Naive thymus-derived CD8-positive, alpha-beta T cell (primary cell): ENCODE measurements at places on chromosomes 3 and 15.
A peak's percentile ranks its signal among the peaks of the same experiment; 100 is the strongest.

- H3K36me3 ChIP-seq = peaks cover 37% of the 10 kb centered on the region
- H3K4me3 ChIP-seq = no peak overlapping the region
- peaks cover 7% of the 10 kb centered on the region for H3K4me1 ChIP-seq
- H3K27ac ChIP-seq = no peak overlapping the region
- DNase-seq = no peak
Measured at GRCh38 chr15:52326756-52327155, 31.2 kb upstream of the MYO5C start.

DNA sequence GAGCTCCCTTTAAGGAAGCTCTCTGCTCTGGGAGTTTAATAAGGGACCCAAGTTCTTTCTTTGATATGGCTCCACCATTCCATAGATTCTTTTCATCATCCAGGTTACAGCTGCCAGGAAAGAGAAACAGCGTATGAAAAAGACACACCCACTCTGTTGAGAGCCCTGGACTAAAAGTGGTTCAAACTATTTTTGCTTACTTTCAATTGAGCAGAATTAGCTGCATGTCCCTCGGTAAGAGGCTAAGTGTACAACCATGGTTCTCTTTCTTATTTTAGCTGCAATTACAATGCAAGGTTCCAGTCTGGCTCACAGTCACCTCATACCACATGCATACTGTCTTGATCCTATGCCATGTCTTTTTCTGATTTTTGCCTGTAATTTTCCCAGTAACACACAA lies 1288.3 kb downstream of the NSUN3 start:
- no peaks in the 10 kb centered on the region for H3K4me1 ChIP-seq
- no peaks in the 10 kb centered on the region for H3K36me3 ChIP-seq
- no peak overlapping the region for H3K4me3 ChIP-seq

- no peaks in the 10 kb centered on the region for H3K4me1 ChIP-seq
- peaks cover 62% of the 10 kb centered on the region for H3K27me3 ChIP-seq
- H3K27ac ChIP-seq = no peak overlapping the region
- no peak for DNase-seq
- H3K4me3 ChIP-seq = no peak overlapping the region
Measured at GRCh38 chr3:37457378-37458065, 283.1 kb upstream of the LRRFIP2 start.

GRCh38 chr3:101069901-101070798 lies 76.9 kb upstream of the ABI3BP start:
- no peak overlapping the region for H3K4me3 ChIP-seq
- no peak overlapping the region for H3K27ac ChIP-seq
- peaks cover 40% of the 10 kb centered on the region for H3K27me3 ChIP-seq
- DNase-seq = peak; percentile 22

GRCh38 chr15:47586653-47587224 lies 130.6 kb upstream of the SEMA6D start:
- no peak overlapping the region for H3K27ac ChIP-seq
- peaks cover 4% of the 10 kb centered on the region for H3K27me3 ChIP-seq
- no peak overlapping the region for H3K4me3 ChIP-seq
- H3K36me3 ChIP-seq = no peaks in the 10 kb centered on the region
- H3K4me1 ChIP-seq = no peaks in the 10 kb centered on the region
- DNase-seq = no peak

GRCh38 chr3:178480274-178480673 lies 56.0 kb upstream of the KCNMB2 start:
- H3K4me3 ChIP-seq = no peak overlapping the region
- peaks cover 8% of the 10 kb centered on the region for H3K27me3 ChIP-seq
- no peak for DNase-seq
- H3K36me3 ChIP-seq = no peaks in the 10 kb centered on the region

GRCh38 chr3:123070510-123070909 lies 3.7 kb downstream of the PDIA5 start:
- no peak overlapping the region for H3K4me3 ChIP-seq
- H3K27me3 ChIP-seq = no peaks in the 10 kb centered on the region
- no peak for DNase-seq
- no peaks in the 10 kb centered on the region for H3K36me3 ChIP-seq

- no peak for DNase-seq
- H3K27me3 ChIP-seq = no peaks in the 10 kb centered on the region
- no peak overlapping the region for H3K4me3 ChIP-seq
- H3K4me1 ChIP-seq = no peaks in the 10 kb centered on the region
- no peak overlapping the region for H3K27ac ChIP-seq
- no peaks in the 10 kb centered on the region for H3K36me3 ChIP-seq
Measured at GRCh38 chr3:26202169-26202568, 412.3 kb downstream of the OXSM start.

- no peak overlapping the region for H3K27ac ChIP-seq
- no peak for DNase-seq
- H3K4me1 ChIP-seq = no peaks in the 10 kb centered on the region
- no peaks in the 10 kb centered on the region for H3K36me3 ChIP-seq
- H3K27me3 ChIP-seq = no peaks in the 10 kb centered on the region
Measured at GRCh38 chr3:109648027-109648426, 310.7 kb upstream of the DPPA4 start.

GRCh38 chr3:59408047-59408624 lies 358.3 kb upstream of the CFAP20DC start:
- H3K4me1 ChIP-seq = peaks cover 22% of the 10 kb centered on the region
- no peak for DNase-seq
- H3K27ac ChIP-seq = peak overlapping the region; percentile 73

- peak within 1 kb of the TSS; percentile 40 for H3K27ac ChIP-seq
- H3K36me3 ChIP-seq = peaks cover 3% of the 10 kb centered on the region
- H3K4me1 ChIP-seq = peaks cover 34% of the 10 kb centered on the region
- no peaks in the 10 kb centered on the region for H3K27me3 ChIP-seq
- no peak for DNase-seq
Measured at GRCh38 chr15:64151727-64152506, at the start of gene SNX22. SNX22 (plus strand) TSS chr15:64151731; CDS start chr15:64151776, 45 bp downstream.

GRCh38 chr3:187811585-187812250 lies 66.5 kb upstream of the BCL6 start:
- H3K27ac ChIP-seq = no peak overlapping the region
- no peaks in the 10 kb centered on the region for H3K36me3 ChIP-seq
- no peaks in the 10 kb centered on the region for H3K4me1 ChIP-seq
- no peaks in the 10 kb centered on the region for H3K27me3 ChIP-seq
- H3K4me3 ChIP-seq = no peak overlapping the region

- H3K36me3 ChIP-seq = no peaks in the 10 kb centered on the region
- peak overlapping the region; percentile 16 for H3K27ac ChIP-seq
- no peak for DNase-seq
- no peak overlapping the region for H3K4me3 ChIP-seq
- peaks cover 5% of the 10 kb centered on the region for H3K27me3 ChIP-seq
Measured at GRCh38 chr3:183331498-183331897, 78.4 kb downstream of the B3GNT5 start.

GRCh38 chr3:48270306-48270705 lies 29.4 kb downstream of the ZNF589 start:
- H3K27ac ChIP-seq = peak overlapping the region; percentile 63
- no peaks in the 10 kb centered on the region for H3K27me3 ChIP-seq
- H3K4me1 ChIP-seq = peaks cover 20% of the 10 kb centered on the region

DNA sequence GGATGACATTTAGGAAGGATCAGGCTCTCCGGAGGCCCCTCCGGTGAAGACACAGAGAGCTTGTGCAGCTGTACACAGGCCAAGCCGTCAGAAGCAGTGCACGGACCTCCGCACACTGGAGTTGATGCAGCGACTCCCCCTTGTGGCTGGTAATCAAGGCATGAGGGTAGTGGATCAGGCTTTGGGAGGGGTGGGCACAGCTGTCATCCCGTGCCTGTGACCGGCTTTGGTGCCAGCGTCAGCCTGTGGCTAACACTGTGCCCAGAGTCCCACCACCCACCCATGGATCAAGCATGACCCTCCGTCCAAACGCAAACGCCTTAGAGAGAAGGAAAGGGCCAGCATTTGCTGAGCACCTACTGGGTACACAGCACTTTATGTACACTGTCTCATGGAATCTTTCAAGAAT lies 8.2 kb upstream of the GRIP2 start:
- H3K27ac ChIP-seq = no peak overlapping the region
- peak; percentile 16 for DNase-seq
- H3K36me3 ChIP-seq = no peaks in the 10 kb centered on the region
- peaks cover 2% of the 10 kb centered on the region for H3K4me1 ChIP-seq

DNA sequence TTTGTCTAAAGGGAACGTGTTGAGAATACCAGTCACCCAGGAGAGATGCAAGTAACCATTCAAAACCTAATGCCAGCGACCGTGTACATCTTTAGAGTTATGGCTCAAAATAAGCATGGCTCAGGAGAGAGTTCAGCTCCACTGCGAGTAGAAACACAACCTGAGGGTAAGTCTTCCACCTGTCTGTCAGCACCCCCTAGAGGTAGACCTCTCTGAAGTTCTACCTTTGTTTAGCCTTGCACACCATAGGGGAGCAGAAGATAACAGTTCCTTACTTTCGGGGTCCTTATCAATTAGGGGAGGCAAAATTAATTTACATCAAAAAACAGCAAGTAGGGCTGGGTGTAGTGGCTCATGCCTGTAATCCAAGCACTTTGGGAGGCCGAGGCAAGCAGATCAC lies 124.4 kb downstream of the HCN4 start:
- H3K36me3 ChIP-seq = no peaks in the 10 kb centered on the region
- no peak overlapping the region for H3K4me3 ChIP-seq
- no peaks in the 10 kb centered on the region for H3K27me3 ChIP-seq
- no peaks in the 10 kb centered on the region for H3K4me1 ChIP-seq
- no peak for DNase-seq
- no peak overlapping the region for H3K27ac ChIP-seq

- peak; percentile 50 for DNase-seq
- no peaks in the 10 kb centered on the region for H3K36me3 ChIP-seq
- no peak overlapping the region for H3K27ac ChIP-seq
- H3K27me3 ChIP-seq = peaks cover 25% of the 10 kb centered on the region
Measured at GRCh38 chr3:195764961-195765706, 44.4 kb downstream of the MUC20 start.

DNA sequence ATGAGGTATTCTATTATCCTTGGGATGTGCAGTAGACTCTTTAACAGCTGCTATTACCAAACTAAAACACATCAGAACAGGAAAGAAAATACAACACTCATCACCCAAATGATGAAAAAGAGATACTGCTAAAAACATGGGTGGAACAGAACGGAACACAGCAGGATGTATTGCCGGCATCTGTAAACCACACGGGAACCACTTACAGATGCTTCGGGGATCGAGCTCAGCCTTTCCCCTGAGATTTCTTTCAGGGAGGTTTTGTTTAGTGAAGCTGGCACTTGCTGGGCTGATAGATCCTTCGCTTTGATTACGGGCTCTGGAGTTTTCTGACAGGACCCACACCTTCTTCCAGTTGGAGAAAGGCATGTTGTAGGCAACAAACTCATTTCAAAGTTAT lies 182.3 kb upstream of the FAM3D start:
- H3K4me1 ChIP-seq = no peaks in the 10 kb centered on the region
- no peak overlapping the region for H3K27ac ChIP-seq
- no peaks in the 10 kb centered on the region for H3K36me3 ChIP-seq
- no peak overlapping the region for H3K4me3 ChIP-seq

DNA sequence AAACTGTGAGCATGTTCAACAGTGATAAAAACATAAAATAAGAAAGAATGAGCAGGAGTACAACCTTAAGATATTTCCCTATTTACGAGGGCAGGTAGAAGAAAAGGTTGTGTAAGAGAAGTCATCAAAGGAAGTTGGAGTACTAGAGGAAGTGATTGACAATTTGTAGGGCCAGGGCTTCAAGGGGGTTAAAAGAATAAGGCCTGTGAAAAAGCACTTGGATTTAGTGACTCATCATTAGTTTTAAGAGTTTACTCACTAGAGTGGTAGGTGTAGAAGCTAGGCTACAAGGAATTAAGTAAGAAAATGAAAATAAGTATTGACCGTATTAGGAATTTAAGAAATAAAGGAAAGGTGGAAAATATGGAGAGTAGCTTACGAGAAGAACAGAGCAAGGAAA lies 23.6 kb downstream of the KCNMB3 start:
- H3K27me3 ChIP-seq = no peaks in the 10 kb centered on the region
- no peaks in the 10 kb centered on the region for H3K4me1 ChIP-seq
- H3K4me3 ChIP-seq = no peak overlapping the region
- no peak for DNase-seq
- peaks cover 75% of the 10 kb centered on the region for H3K36me3 ChIP-seq

DNA sequence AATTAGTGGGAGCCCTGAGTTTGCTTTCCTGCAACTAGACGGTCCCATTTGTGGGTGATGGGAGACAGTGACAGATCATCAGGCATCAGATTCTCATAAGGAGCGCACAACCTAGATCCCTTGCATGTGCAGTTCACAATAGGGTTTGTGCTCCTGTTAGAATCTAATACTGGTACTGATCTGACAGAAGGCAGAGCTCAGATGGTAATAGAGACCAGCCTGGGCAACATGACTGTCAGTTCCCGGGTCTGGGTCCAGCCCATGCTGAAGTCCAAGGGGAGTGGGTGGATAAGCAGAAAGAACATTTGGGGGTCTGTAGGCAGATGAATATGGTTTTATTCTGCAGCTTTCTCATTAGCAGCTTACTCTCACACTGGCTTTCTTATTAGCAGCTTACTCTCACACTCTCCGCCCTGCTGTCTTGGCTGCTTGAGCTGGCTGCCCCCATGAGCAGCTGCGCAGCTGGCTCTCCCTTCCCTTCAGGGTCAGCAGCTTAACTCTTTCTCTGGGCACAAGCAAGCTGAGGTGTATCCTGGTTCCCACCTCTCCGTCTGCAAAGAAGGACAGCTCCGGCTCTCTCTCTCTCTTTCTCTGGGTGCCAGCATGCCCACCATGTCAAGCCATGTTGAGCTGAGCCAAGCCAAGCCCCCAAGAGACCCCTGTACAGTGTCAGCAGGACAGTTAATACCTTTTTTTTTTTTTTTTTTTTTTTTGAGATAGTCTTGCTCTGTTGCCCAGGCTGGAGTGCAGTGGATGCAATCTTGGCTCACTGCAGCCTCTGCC lies 46.5 kb downstream of the KLHDC8B start:
- no peaks in the 10 kb centered on the region for H3K4me1 ChIP-seq
- H3K27ac ChIP-seq = no peak overlapping the region
- no peak overlapping the region for H3K4me3 ChIP-seq
- no peaks in the 10 kb centered on the region for H3K36me3 ChIP-seq
- peaks cover 10% of the 10 kb centered on the region for H3K27me3 ChIP-seq

DNA sequence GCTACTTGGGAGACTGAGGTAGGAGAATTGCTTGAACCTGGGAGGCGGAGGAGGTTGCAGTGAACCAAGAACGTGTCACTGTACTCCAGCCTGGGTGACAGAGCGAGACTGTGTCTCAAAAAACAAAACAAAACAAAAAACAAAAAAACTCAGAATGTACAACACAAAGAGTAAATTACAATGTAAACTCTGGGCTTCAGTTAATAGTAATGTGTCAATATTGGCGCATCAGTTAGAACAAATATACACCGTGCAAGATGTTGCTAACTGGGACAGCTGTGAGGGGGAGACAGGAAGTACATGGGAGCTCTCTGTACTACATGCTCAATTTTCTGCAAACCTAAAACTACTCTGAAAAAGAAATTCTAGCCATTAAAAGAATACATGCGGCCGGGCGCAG lies 23.5 kb upstream of the TRPM1 start:
- no peak overlapping the region for H3K27ac ChIP-seq
- no peak for DNase-seq
- no peaks in the 10 kb centered on the region for H3K27me3 ChIP-seq
- no peak overlapping the region for H3K4me3 ChIP-seq
- H3K36me3 ChIP-seq = no peaks in the 10 kb centered on the region
